Upper lobe of right lung (tissue), 1 donor: ENCODE measurements at places on chromosomes 1 and 21. TPM values are rescaled to one million over a fixed set of nuclear protein-coding genes. Genes with fewer than 3 reads are reported as not detected.

- DNase-seq, result no peak
These were observed 583.4 kb downstream of the DPYD start for GRCh38 chr1:97337250-97338030.

Gene TSPEAR
- total RNA-seq, result 0.23 TPM

Gene ATP1A2
- total RNA-seq, result 5.6 TPM

Gene PKNOX1
- total RNA-seq, result 14.9 TPM
